ENCODE measurements at places on chromosomes 6 and 20.

GRCh38 chr6:3778701-3779573 is 27.4 kb upstream of the PXDC1 start:
- DNase-seq: peak; percentile 93

DNA sequence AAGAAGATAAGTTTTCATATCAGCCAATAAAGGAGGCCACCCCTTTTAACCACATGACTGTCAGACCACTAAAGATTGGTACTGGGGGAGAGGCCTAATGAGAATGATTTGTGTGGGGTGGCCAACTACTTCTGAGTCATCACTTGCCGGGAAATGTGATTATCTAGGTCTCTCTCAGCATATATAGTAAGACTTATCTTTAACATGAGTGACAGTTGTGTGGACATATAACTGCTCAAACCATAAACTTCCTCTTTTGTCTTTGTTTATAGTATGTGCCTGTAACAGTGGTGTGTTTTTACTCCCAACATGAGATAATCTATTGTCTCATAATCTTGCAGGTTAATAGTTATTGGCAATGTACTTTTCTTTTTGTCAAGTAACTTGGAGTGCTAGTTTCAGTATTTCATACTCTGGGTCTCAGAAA is 312.4 kb downstream of the CDKAL1 start:
- DNase-seq: peak; percentile 12

- no peak for DNase-seq
These were observed 17.3 kb upstream of the SNRPB2 start for GRCh38 chr20:16712511-16712947.

DNA sequence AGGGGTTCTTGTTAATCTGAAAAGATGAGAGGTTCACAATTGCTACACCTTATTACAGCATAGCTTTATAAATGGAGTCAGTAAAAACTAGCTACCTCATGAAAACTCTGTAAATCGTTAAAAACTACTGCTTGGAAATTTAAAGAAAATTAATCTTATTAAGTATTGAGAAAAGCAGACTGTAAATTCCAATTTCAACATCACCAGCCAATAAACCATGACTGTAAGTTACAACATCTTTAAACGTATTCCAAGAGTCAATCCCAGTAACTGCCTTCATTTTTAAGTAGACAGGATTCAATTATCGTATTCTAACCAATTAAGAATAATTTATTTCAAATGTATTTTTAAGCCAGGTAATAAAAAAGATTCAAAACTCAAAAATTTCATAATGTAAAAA is 70.3 kb downstream of the ATG5 start:
- DNase-seq: no peak

DNA sequence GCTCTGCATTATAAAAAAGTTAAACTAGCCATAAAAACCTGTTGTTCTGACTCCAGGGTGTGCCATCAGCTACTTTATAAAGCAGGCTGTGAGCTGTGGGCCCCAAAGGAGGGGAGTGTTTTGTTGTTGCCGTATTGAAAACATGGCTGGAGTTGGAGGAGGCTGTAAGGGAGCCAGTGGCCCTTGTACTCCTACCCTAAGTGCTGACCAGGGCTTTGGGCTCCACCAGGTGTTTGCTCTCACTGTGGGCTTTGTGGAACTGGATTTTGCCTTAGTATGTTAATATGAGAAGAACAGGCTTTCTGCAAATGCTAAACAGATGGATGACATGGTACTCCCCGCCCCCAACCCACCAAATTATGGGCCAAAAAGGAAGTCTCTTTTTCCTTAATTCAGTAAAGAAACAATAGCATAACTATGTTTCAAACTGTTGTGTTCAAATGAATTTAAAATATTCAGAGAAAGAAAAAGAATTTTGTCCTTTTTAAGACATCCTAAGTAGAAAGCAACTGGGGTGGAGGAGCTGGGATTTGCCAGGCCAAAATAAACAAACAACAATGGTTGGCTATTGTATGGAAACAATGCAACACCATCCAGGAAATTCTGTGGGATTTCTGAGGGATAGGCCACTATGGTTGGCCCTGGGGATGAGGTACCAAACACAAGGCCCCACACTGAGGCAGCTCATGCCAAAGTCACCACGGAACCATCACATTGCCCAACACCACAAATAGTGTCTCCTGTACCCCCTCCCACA is 63.3 kb downstream of the PLCG1 start:
- no peak for DNase-seq

Measured in epithelial cell of esophagus (primary cell).